Astrocyte of the cerebellum (primary cell): ENCODE measurements at places on chromosomes 4 and X.

DNA sequence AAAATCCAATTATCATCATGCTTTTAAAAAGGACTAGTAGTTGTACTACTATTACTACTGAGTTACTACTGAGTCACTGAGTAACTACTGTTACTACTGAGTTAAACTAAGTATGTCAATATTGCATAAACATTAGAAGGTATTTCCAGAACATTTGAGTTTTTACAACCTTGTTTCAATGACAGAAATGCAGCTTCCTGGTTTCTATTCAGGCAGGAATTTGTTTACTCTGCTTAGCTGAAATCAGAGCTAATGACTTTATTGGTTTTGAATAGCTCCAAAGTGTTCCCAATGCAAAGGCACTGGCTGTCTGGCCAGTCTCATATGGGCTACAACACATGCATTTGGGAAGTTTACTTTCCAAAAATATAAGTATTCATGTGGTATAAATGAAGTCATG lies 12.0 kb downstream of the RPS6KA6 start:
- no peak for DNase-seq

DNA sequence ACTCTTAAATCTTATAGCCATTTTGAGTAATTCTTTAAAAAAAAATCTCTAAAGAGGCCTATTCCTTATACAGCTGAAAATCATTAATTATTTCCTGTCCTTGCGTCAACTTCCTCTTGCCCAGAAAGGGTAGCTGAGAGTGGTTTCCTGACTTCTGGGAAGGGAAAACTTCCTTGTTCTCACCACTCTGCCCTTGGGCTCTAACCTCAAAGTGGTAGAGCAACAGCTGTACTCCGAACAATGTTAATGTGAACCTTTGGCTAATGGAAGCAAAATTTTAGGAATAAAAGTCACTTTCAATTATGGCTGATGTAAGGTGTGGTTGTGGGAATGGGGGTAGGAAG lies 15.3 kb downstream of the KLHL2 start:
- DNase-seq = no peak

DNA sequence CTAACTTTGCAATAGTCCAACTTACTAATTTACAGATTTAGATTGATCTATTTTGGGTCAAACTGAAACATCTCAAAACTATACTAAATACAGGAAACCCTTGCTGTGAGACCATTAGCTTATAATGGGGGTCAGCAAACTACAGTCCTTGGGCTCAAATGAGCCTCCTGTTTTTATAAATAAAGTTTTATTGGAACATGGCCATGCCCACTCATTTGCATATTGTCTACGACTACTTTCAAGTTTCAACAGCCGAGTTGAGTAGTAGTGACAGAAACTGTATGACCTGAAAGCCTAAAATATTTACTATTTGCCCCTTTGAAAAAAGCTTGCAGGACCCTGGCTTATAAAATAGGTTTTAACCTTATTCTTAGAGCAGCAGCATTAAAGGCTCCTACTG lies 92.4 kb downstream of the C4orf51 start:
- DNase-seq = no peak

DNA sequence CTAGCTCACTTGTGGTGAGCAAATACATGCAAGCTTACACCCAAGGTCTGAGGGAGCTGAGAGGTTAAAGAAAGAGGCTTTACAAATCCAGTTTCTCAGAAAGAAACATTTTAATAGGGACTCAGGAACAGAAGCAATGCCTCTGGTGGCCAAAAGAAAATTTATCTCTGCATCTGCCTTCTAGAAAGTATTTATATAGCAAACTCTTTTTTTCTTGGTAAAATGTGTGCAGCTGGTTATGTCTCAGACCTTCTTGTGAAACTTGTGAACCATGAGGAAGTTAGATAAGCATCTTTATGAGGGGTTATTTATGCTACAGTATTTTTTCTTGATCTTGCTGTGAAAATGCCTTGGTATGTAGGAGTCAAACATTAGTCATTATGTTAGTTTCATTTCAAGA lies 48.5 kb upstream of the CYSLTR1 start:
- DNase-seq = no peak

GRCh38 chr4:151100531-151100930 lies 1.1 kb downstream of the RPS3A start:
- DNase-seq = no peak

DNA sequence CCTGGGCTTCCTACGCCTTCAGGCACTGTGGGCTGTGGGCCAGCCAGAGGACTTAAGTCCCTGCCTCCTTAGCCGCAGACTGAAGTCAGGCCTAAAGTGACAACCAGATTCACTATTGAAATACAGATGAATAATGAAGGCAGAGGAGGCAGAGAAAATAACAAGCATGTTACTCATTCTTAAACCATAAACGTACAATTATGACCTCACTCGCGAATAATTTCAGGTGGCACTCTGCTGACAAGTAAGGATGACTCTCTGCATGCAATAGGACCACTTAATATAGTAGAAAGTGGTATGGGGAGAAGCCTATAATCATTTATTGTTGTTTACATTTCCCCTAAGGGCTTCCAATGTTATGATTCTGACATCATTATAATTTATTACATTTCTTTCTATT lies 409.2 kb upstream of the FGF13 start:
- peak; percentile 9 for DNase-seq

DNA sequence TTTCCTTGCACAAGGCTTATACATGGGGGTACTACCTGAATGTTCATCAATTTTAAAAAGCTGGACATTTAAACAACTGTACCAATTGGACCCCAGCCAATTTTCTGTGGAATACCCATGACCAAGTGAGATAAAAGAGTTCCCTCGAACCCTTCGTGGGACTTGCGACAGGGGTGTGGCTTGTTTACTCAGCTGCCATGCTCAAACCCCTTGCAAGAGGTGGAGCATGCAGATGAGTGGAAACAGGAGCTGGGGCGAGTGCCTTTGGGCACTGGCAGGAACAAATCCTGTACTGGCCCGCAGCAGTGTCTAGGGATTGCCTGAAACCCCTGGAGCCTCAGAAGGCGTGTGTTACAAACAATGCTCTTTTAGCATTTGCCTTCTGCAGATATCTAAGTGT lies 144.2 kb downstream of the PDHA2 start:
- no peak for DNase-seq

DNA sequence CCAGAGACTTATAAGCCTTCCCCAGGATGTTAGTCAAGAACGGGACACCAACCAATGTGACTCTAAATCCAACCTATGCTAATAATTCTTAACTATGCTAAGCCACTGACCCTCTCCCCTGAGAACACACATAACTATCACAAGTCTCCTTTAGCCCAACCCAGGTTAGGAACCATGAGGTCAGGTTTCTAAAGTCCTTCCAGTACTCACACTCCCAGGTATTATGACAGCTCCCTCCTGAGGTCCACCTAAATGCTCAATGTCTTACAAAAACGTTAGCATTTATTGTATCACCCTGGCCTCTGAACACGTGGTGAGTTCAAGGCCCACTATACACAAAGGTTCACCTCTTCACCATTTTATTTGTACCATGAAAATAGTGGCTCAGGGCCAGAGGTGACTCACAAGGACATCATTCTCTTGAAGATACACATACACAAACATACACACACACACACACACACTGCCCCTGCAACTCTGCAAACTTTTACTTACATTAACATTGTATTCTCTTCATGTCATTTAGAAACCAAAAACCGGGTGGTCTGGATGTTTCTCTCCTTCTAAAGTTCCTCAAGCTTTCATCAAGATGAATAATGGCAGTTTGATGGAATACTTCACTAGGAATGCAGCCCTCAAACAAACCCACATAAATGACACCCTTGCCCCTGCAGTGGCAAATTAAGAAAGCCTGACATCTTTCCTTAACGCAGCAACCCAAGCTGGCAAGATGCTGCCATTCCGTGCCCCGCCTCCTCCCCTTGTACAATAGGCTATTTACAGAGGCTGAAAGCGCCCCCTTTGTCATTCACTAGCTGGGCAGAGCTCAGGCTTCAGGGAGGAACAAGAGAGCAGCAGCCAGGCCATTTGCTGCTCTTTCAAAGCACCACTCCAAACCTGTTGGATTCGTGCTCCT lies 17.7 kb downstream of the ACSL1 start:
- no peak for DNase-seq

- no peak for DNase-seq
Measured at GRCh38 chr4:116444117-116444516, 641.3 kb downstream of the TRAM1L1 start.

DNA sequence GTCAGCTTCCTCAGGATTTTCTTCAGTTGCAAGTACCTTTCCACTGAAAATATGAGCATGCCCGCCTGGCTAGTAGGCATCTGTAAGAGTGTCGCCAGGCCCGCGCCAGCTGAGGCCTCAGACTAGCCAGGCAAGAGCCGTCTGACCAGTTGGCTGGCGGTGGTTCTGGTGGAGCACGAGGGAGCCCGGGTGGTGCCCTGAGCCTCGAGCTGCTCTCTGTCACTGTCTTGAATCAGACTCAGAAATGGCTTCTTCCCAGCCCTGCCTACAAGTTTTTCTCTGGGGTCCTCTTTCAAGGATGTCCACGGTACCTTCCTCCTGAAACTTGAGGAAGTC lies 11.9 kb downstream of the GRPEL1 start:
- DNase-seq = no peak

DNA sequence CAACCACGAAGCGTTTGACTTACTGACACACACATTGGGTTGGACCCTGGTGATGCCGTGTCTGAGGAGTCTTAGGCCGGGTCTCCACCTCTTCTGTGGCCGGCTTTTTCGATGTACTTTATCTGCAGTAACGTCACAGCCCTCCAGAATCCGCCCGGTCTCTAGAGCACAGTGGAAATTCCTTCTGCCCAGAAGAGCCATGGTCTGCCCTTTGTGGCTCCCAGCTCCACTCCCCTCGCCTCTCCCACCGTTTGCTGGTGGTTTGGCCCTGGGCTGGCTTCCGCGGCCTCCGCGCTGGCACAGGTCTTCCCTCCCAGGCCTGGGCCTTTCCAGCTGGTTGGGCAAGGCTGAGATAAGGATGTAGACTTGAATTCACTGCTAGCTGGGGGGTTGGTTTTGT lies 4.3 kb downstream of the MAEA start:
- no peak for DNase-seq

- DNase-seq = no peak
Measured at GRCh38 chr4:78638337-78639172, 87.0 kb downstream of the ANXA3 start.

GRCh38 chrX:134601240-134601765 lies 57.0 kb downstream of the PLAC1 start:
- peak; percentile 28 for DNase-seq

- peak; percentile 83 for DNase-seq
Measured at GRCh38 chr4:89752932-89753598, 83.9 kb downstream of the SNCA start.

DNA sequence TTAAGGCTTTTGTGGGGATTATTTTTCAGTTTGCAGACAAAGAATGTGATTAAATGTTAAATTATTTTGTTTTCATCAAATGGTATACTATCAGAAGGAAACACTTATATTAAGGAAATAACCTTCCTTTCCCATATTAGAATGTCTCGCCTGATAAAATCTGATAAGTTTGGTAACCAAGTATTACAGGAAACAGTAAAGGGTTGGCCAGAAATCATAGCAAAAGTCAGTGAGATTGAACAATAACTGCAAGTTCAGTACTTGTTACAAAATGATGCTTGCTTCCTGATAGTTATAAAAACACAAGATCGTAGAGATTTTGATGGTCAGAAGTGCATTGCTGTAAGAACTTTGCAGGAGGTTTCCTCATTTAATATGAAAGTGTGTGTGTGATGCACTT lies 40.5 kb downstream of the FABP2 start:
- no peak for DNase-seq

DNA sequence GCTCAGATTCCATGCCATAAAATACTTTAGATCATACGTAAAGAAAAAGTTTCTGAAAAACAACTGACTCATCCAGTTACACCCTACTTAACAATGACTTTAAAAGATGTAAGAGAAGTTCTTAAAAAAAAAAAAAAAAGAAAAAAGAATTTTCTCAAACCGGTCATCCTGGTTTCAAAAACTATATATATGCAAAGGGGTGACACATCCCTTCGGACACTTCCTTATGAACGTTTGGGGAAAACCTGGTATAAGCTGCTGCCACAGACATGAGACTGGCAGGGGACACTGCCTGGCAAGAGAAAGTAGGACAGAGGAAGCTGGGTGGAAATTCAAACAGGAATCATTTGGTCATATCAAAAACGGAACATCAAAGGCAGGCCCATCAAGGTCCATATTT lies 81.2 kb upstream of the PRSS48 start:
- no peak for DNase-seq

DNA sequence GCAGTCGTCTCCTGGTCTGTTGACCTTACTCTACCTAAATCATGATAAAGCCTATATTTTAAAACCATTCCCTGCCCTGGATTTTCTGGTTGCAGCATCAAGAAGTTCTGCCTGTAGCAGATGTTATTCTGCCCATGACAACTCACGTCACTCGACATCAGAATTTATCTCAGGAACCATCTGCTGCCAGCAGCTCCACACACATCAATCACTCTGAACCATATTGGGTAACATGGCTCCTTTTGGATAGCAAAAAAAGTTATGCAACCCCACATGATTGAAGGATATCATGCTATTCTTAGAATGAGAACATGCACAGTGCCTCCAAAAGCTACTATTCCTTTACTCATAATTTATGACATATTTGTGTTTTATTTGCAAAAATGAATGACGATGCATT lies 341.4 kb downstream of the DHRSX start:
- no peak for DNase-seq

GRCh38 chr4:137039370-137039769 lies 492.9 kb downstream of the PCDH18 start:
- DNase-seq = no peak

DNA sequence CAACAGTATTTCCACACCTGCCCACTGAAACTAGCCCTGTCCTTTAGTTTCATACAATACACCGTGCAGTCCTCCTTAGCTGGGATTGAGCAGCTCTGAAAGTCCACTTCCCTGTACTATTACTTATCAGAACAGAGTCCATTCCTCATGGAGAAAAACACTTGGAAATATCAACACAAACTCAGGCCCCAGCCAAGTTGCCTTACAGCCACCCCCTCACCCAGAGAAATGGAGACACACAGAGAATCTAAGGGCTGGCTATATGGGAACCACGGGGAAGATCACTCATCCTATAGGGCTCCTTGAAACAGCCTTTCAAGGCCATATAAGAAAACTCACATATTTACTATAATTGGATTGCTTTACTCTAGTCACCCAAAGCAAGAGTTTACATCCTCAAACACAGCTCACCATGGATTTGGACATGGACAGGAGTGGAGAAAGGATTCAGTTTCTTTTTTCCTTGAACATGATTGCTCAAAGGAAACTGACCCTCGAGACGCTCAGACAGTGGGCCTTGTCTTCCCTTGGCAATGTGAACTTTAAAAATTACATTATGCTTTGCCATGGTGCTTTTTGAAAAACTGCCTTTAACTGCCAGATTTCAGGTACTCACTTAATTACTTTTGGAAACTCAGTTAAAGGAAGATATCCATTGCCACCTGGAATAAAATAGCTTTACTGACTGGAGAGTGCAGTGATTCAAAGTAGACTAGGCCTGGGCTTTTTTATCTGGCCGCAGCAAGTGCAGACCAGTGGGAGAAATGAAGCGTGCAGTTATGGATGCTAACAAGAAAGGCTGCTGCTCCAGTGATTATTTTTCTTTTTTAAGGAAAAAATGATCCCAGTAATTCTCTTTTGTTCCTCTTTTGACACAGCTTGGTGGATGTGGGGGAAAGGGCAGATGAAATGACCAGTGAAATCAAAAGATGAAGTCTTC lies 1.6 kb downstream of the SCARB2 start:
- no peak for DNase-seq
